NCI-H1930 (cell line): ENCODE measurements at places on chromosomes 2 and 18.

- DNase-seq = no peak
Observed at GRCh38 chr2:25672494-25673299, 680 bp downstream of the DTNB start.

GRCh38 chr2:41920812-41921211 lies 127.0 kb upstream of the PKDCC start:
- DNase-seq = no peak

GRCh38 chr2:16437189-16437588 lies 228.4 kb downstream of the CYRIA start:
- DNase-seq = no peak

DNA sequence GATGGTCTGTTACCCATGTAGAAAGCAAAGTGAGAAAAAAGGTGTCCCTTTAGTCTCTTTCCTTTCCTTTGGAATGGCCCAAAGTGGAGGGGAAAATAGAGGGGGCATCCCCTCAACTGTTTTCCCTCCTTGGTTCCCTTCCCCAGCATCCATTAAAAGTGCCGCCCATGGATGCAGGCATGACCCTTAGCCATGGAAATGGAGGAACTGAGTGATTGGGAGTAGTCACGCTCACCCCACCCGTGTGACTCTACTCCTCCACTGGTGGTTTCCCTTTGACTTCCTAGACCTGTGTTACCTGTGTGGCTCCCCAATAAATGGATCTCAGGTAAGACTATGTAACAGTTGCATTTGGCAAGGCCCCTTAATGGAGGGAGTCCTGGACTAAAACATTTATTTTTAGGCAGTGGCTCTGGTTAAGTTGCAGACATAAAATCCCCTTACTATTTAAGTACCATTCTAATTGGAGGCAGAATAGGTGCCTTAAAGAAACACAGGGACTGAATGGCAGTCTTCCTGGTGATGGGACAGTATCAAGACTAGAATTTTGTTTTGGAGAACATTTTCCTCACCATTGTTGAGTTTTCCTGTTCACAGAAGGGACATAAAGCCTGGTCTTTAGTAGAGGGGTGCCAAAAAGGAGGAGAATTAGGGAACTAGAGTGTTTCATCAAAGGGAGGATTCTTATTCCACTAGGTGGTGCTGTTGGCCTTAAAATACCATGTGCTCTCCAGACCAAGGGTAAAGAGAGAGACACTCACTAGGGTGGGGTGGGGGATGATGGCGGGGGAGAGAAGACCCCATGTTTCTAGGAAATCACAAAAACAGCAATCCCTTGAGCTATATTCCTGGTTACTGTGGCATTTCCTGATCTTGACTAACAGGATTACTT lies 25.7 kb upstream of the PLA2R1 start:
- DNase-seq = no peak

- DNase-seq = no peak
Observed at GRCh38 chr2:120776649-120777048, 41.0 kb downstream of the GLI2 start.

DNA sequence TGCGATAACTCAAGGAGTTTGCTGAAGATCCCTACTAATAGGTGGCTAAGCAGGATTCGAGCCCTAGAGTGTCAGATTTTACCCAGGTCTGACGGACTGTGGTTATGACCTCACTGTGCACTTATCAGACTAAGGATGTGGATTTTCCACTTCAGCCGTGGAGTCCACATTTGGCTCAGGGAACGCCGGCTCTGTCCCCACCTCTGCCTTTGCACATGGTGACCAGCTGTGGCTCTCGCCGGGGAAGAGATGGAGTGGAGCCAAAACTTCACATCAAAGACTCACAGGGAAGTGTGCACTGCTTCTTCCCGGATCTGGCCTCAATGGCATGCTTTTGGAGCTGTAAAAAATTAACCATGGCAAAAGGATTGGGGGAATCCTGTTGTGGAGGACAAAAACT lies 249.3 kb upstream of the APCDD1 start:
- DNase-seq = no peak

GRCh38 chr2:5176764-5177163 lies 515.4 kb upstream of the SOX11 start:
- DNase-seq = no peak

DNA sequence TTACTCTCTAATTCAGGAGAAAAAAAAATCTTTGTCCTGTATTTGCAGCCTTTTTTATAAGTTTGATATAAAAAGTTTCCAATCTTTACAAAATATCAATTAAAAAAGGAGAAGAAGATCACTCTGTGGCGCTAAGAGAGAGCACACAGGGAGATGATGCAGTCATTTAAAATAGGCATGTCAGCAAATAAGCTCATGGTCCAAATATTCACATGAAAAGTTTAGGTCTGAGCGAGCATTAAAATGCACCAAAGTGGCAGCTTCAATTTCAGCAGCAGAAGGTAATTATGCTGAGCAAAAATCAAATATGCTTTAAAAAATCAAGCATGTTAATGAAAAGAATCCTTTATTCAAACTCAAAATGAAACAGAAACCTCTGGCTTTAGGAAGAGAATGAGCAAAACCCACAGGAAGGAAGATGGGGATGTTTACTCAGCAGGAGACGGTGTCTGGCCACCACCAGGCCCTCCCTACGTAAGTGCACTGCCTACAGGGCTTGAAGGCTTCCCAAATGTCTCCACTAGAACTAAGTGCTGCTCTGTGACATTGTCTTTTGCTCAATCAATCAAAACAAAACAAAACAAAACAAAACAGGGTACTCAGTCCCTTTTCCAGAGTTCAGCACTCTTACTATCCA lies 120.4 kb downstream of the L3MBTL4 start:
- no peak for DNase-seq

GRCh38 chr2:239245872-239246721 lies 154.7 kb downstream of the HDAC4 start:
- no peak for DNase-seq

GRCh38 chr2:28640260-28640907 lies 111.2 kb upstream of the PPP1CB start:
- no peak for DNase-seq

- no peak for DNase-seq
Observed at GRCh38 chr2:221629468-221629867, 57.4 kb upstream of the EPHA4 start.
